ENCODE measurements at places on chromosomes 2 and 18. TPM values are rescaled to one million over a fixed set of nuclear protein-coding genes. Genes with fewer than 3 reads are reported as not detected.

GRCh38 chr18:8745355-8746014 is 40.1 kb downstream of the MTCL1 start:
- no peak for DNase-seq

DNA sequence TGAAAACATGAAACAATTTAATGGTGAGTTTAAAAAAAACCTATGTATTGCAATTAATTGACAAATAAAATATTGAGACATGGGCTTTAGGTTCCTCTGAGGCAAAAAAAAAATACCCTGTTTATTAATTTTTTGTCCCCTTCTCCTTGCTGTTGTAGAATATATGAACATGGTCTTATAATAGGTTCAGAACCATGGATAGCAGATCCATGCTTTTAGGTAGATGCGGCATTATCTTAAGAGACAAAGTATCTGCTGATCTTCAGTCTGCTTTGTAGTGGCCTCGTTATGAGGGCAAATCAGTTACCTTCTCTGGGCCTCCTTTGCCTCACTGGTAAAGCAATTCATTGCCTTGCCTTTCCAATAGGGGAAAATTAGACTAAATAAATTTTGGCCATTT is 850.7 kb downstream of the NRXN1 start:
- no peak for DNase-seq

The PDE6D gene
- total RNA-seq: 37.8 TPM

- no peak for DNase-seq
Measured at GRCh38 chr2:53867169-53867568, 7.4 kb upstream of the GPR75 start.

The SLC38A11 gene
- not detected for total RNA-seq

GRCh38 chr2:39416140-39416539 is 20.9 kb downstream of the MAP4K3 start:
- no peak for DNase-seq

The FAM117B gene
- total RNA-seq: 16.7 TPM

The SCTR gene
- not detected for total RNA-seq

The REG1B gene
- total RNA-seq: not detected

GRCh38 chr2:158120664-158121641 is 19.3 kb downstream of the UPP2 start:
- DNase-seq: no peak

DNA sequence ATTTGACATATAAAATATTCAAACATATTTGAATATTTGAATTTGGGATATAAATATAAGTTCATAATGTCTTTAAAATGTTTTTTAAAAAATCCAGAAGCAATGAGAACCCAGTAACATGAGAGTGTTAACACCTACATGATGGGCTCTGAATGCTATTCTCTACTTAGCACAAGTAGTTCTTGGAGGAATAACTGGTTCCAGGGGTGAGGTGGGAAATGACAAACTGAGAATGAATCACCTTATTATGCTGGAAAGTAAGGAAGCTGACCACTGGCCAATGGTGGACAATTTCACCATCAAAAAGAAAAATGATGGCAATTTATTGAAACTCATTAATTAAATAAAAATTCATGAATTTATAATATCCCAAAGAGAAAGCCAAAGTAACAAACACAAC is 79.6 kb upstream of the NABP1 start:
- DNase-seq: no peak

- DNase-seq: no peak
Measured at GRCh38 chr18:79878741-79879378, 72.6 kb downstream of the SLC66A2 start.

- DNase-seq: no peak
Measured at GRCh38 chr18:3604235-3604497, 154.2 kb downstream of the TGIF1 start.

DNA sequence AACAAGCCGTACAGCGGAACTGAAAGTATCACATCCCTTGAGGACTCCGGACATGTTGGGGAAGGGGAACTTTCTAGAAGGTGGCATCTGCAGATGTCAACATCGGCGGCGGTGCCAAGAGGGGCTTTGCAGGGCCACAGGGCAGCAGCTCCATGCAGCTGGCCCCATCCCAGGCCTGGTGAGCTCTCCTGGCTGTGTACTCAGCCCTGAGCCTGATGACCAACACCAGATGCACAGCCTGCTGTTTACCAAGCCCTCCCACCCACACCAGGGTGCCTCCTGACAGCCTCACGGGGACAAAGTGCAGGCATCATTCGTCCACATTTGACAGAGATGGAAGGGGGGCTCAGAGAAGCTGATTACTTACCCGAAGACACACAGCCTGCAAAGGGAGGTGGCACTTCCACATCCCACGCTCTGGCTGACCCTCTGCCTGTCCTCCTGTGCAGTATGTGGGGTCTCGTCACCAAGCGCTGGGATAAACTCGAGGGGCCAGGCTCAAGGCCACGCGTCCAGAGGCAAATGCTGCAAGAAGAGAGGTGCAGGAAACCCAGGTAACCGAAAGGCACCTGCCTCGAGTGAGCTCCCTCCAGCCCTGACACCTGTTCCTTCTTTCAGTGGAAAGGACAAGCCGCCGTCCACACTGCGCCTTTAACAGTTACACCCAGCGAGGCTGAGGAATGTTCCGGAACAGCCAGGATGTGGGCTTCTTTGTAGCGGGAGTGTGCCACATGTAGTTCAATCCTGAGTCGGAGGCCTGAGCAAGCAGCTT is 69.0 kb upstream of the ASAP2 start:
- DNase-seq: no peak

DNA sequence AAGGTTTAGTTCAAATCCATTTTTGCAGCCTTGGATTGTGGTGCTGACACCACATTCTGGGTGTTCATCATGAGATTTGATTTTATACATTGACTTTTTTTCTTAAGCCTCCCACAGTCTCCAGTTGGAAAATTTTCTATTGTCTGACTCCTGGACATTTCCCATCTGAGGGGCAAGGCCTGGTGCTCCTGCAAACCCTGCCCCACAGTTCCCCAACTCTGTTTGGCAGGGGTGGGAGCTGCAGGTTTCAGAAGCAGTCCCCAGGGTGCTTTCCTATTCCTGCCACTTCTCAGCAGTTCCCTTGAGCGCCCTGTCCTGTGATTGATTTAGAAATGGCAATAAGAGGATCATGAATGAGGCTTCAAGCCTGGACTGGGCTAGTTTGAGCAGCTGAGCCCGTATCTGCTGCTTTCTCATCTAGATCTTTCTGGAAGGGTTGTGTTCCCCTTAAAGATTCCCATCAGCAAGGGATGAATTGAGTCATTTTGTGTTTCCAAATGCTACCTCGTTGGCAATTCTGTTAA is 77.0 kb downstream of the CIB4 start:
- no peak for DNase-seq

GRCh38 chr2:3659447-3660432 is 1.7 kb downstream of the ALLC start:
- no peak for DNase-seq

DNA sequence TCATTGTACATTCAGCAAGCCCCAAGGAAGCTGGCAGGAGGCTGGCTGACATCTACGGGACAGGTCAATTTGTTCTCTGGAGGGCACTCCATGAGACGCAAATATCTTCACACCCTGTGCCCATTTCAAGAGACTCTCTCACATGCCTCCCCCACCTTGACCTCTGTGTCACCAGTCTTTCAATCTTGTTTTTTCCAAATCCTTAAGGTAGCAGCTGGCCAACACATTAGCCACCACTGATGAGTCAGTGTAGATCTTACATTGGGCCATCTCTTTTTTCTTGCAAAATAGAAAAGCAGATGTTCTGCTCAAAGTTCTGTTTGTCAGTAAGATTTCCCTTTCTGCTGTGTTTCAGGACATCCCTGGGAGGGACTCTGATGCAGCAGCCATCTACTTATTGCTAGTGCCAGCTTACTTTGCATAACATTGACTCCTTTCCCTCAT is 1.7 kb upstream of the DPP4 start:
- DNase-seq: no peak

DNA sequence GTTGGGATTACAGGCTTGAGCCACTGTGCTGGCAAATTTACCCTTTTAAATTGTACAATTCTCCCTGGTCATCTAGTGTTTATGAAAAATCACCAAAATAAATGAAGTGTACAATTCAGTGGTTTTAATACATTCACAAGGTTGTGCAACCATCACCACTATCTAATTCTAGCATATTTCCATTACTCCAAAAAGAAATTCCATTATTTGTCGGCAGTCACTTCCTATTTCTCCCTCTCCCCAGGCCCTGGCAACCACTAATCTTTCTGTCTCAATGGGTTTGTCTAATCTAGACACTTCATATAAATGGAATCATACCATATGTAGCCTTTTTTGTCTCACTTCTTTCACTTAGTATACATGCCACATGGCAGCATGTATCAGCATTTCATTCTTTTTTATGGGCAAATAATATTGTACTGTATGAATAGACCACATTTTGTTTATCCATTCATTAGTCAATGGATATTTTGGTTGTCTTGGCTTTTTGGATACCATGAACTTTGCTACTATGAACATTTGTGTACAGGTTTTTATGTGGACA is 12.6 kb upstream of the POLE4 start:
- no peak for DNase-seq

The DDX18 gene
- 92.4 TPM for total RNA-seq

DNA sequence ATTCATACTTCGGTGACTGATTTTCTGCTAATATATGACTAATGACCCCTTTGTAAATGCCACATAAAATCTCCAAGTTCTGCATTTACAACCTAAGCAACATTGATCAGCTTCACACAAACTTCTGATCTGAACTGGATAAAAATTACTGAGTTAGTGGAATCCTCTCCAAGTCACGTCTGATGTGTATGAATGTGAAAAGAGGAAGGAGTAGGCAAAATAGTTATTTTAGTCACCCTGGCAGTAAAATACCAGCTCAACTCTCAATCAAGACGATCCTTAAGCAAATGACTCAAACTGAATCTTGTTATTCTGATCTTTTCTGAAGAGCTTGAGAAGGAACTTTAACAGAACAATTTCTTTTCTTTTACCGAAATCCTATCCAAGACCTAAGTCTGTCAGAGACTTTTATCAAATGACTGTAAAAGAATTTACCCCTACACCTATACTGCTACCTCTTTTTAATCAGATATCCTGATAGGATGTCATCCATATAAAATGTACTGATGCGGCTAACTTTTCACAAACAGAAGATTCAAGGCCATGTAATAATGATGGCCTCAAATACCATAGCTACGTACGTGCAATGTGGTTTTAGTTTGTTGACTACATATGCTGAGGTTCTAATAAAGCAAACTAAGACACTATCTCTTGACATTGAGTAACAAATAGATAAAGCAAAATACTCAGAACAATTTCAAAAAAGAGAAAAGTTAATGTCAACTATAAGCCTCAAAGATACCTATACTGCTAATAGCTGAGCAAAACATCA is 23.7 kb downstream of the CUL3 start:
- DNase-seq: no peak

The TFPI gene
- total RNA-seq: 0.05 TPM

DNA sequence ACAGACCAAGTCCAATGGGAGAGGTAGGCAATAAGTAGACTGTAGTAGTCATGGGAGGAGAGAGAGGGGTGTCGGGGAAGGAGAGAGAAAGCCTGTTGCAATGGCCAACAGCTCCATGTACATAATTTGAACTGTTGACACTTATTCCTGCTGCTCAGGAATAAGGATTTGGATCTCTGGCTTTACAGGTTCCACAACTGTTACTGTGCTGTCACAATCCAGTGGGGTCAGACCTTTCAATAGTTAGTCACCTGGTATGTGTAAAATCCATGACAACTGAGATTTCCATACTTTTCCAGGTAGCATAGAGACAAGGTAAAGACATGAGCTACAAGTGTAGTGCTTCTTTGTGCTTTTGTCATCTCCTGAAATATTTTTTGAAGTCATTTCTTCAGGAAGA is 47.5 kb upstream of the RIOK3 start:
- no peak for DNase-seq
